ENCODE measurements at places on chromosomes 2 and 18. TPM values are rescaled to one million over a fixed set of nuclear protein-coding genes. Genes with fewer than 3 reads are reported as not detected.

The IMPA2 gene
- total RNA-seq, result 11.4 TPM

The HMSD gene
- total RNA-seq, result not detected

The IL1B gene
- total RNA-seq, result 0.44 TPM

The COPS8 gene
- 546 TPM for total RNA-seq

The PER2 gene
- total RNA-seq, result 4.6 TPM

The IKZF2 gene
- 7.6 TPM for total RNA-seq

The BOLL gene
- total RNA-seq, result not detected

The LRATD1 gene
- total RNA-seq, result 0.59 TPM

The RTTN gene
- total RNA-seq, result 4.4 TPM

The XIRP2 gene
- not detected for total RNA-seq

The AOX1 gene
- 104 TPM for total RNA-seq

The CTAGE1 gene
- not detected for total RNA-seq

The NRBP1 gene
- 74.3 TPM for total RNA-seq

The SLC5A7 gene
- not detected for total RNA-seq

The RABL2A gene
- total RNA-seq, result 13.3 TPM

The CD8B gene
- total RNA-seq, result not detected

The NOSTRIN gene
- total RNA-seq, result 0.24 TPM

The FOXD4L1 gene
- total RNA-seq, result 0.15 TPM

The COL4A3 gene
- 4.2 TPM for total RNA-seq
